ENCODE measurements at places on chromosomes 1 and 21. TPM values are rescaled to one million over a fixed set of nuclear protein-coding genes. Genes with fewer than 3 reads are reported as not detected.

Gene STIL
- 6.7 TPM for total RNA-seq

- DNase-seq = no peak
- H3K4me3 ChIP-seq = no peak overlapping the region
- H3K36me3 ChIP-seq = no peaks in the 10 kb centered on the region
- no peaks in the 10 kb centered on the region for H3K4me1 ChIP-seq
- H3K27me3 ChIP-seq = no peaks in the 10 kb centered on the region
Observed at GRCh38 chr1:245825128-245825901, 670.5 kb downstream of the KIF26B start.

GRCh38 chr1:12678350-12678749, 34.5 kb downstream of the AADACL4 start:
- H3K36me3 ChIP-seq = no peaks in the 10 kb centered on the region
- H3K27ac ChIP-seq = no peak overlapping the region
- peaks cover 8% of the 10 kb centered on the region for H3K27me3 ChIP-seq
- no peaks in the 10 kb centered on the region for H3K4me1 ChIP-seq
- DNase-seq = no peak
- H3K4me3 ChIP-seq = no peak overlapping the region

- H3K27me3 ChIP-seq = peaks cover 4% of the 10 kb centered on the region
- H3K27ac ChIP-seq = no peak overlapping the region
- H3K36me3 ChIP-seq = no peaks in the 10 kb centered on the region
- no peaks in the 10 kb centered on the region for H3K4me1 ChIP-seq
Observed at GRCh38 chr1:83692524-83693381, 306.2 kb downstream of the TTLL7 start.

DNA sequence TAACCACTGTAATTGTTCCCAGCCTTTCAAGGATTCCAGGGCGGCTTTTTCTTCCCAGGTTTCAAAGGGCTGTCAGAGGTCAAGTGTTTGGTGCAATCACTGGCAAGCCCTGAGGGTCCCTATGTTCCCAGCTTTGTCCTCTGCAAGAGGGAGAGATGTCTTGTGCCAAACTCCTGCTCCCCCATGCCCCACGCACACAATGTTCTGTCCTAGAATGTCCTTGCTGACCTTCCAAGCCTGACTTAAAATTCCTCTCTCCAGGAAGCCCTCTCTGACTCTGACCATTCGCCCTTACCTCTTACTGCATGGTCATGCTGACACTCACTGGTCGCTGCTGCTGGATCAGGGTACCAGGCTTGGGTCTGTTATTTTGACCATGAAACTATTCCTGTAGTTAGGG, 152.5 kb upstream of the KCND3 start:
- H3K4me3 ChIP-seq = no peak overlapping the region
- H3K27ac ChIP-seq = no peak overlapping the region
- no peaks in the 10 kb centered on the region for H3K36me3 ChIP-seq
- DNase-seq = no peak

Gene C1QA
- 28.5 TPM for total RNA-seq

Gene PTGFRN
- 39.6 TPM for total RNA-seq

GRCh38 chr1:10909697-10910680, 102.5 kb upstream of the TARDBP start:
- H3K27me3 ChIP-seq = peaks cover 5% of the 10 kb centered on the region
- H3K4me1 ChIP-seq = no peaks in the 10 kb centered on the region
- peak; percentile 78 for DNase-seq
- H3K36me3 ChIP-seq = no peaks in the 10 kb centered on the region

Gene CNKSR1
- 60.9 TPM for total RNA-seq

Gene CLCA1
- 1,013 TPM for total RNA-seq

- peak overlapping the region; percentile 43 for H3K27ac ChIP-seq
- H3K4me1 ChIP-seq = no peaks in the 10 kb centered on the region
- no peak for DNase-seq
- no peak overlapping the region for H3K4me3 ChIP-seq
Observed at GRCh38 chr1:55065648-55066047, 26.3 kb downstream of the PCSK9 start.

GRCh38 chr21:45941717-45942546, 39.6 kb upstream of the COL6A1 start:
- no peak for DNase-seq
- no peak overlapping the region for H3K27ac ChIP-seq
- H3K4me3 ChIP-seq = no peak overlapping the region
- H3K36me3 ChIP-seq = no peaks in the 10 kb centered on the region
- no peaks in the 10 kb centered on the region for H3K4me1 ChIP-seq

GRCh38 chr21:43789276-43790009, at the start of gene RRP1:
RRP1 (plus strand) TSS chr21:43789577; CDS start chr21:43789630, 53 bp downstream.
- no peaks in the 10 kb centered on the region for H3K36me3 ChIP-seq
- H3K27ac ChIP-seq = peak within 1 kb of the TSS; percentile 90
- peak; percentile 93 for DNase-seq
- peak within 1 kb of the TSS; percentile 70 for H3K4me3 ChIP-seq

Gene LHX8
- total RNA-seq = not detected

- DNase-seq = no peak
- H3K27ac ChIP-seq = peak overlapping the region; percentile 52
- peaks cover 50% of the 10 kb centered on the region for H3K27me3 ChIP-seq
- no peak overlapping the region for H3K4me3 ChIP-seq
Observed at GRCh38 chr1:21510885-21511578, 1.8 kb downstream of the ALPL start.

Gene NUCKS1
- total RNA-seq = 45.7 TPM

GRCh38 chr1:46368791-46369190, 25.3 kb upstream of the FAAH start:
- H3K4me3 ChIP-seq = no peak overlapping the region
- no peaks in the 10 kb centered on the region for H3K27me3 ChIP-seq

- no peak overlapping the region for H3K27ac ChIP-seq
- peaks cover 11% of the 10 kb centered on the region for H3K4me1 ChIP-seq
- H3K36me3 ChIP-seq = no peaks in the 10 kb centered on the region
- DNase-seq = no peak
- H3K4me3 ChIP-seq = no peak overlapping the region
Observed at GRCh38 chr1:85445906-85446305, 19.1 kb downstream of the DDAH1 start.

Gene PHC2
- total RNA-seq = 52.7 TPM

Gene ALX3
- total RNA-seq = not detected

DNA sequence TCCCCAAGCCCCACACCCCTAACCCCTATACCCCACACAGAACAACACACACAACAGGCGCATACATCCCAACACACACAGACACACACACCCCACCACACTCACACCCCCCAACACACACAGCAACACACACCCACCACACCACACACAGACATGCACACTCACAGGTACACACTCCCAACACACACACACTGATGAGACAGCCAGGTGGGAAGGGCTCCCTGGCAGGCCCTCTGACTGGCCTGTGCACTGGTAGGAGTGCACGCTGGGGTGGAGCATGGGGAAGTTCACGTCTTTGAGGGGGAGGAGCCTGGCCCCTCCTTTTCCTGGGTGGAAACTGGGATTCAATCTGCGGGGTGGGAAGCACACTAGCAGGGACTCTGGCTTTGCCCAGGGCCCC, 116.7 kb downstream of the RHOU start:
- no peaks in the 10 kb centered on the region for H3K27me3 ChIP-seq
- no peak overlapping the region for H3K4me3 ChIP-seq

Gene OR2G2
- not detected for total RNA-seq

DNA sequence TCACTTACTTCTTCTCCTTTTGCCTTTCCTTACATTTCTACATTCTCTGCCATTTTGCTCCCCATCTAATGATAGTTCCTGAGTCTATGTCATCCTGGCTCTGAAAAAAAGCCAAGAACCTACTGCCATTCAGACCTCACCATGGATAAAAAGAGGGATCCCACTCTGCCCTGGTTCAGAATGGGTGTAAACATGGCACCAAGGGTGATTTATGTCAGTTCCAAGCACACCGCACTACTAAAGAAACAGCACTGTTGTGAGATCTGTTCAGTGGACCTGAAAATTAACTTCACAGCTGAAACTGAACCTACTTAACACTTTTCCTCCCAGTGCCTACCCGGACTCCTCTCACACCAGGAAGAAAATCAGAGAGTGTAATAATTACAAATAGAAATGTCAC, 72.3 kb upstream of the NTPCR start:
- DNase-seq = no peak
- no peaks in the 10 kb centered on the region for H3K4me1 ChIP-seq
- no peaks in the 10 kb centered on the region for H3K36me3 ChIP-seq
- H3K27ac ChIP-seq = no peak overlapping the region

DNA sequence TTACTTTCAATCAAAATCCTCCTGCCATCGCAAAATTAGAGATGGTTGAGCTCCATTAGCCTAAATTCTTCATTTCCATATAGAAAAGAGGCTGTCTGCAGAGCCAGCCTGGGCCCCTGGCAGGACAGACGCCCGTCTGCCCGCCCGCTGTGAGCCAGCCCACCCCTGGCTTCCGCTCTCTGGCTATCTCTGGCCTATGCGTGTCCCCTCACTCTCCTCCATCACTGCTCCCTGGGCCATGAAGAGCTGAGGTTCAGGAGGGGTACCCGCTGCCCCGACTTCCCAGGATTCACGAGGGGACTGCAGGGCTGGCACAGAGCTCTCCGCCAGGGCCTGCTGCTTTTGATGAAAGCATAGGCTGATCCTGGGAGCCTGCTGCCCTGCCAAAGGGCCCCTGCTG, 117.6 kb downstream of the CASZ1 start:
- H3K4me3 ChIP-seq = no peak overlapping the region
- H3K27me3 ChIP-seq = no peaks in the 10 kb centered on the region
- DNase-seq = no peak
- peaks cover 93% of the 10 kb centered on the region for H3K4me1 ChIP-seq
- no peaks in the 10 kb centered on the region for H3K36me3 ChIP-seq

GRCh38 chr1:4172644-4173599, 272.9 kb upstream of the C1orf174 start:
- H3K36me3 ChIP-seq = no peaks in the 10 kb centered on the region
- no peak overlapping the region for H3K27ac ChIP-seq
- no peaks in the 10 kb centered on the region for H3K27me3 ChIP-seq
- DNase-seq = no peak

- H3K4me1 ChIP-seq = no peaks in the 10 kb centered on the region
- H3K4me3 ChIP-seq = no peak overlapping the region
- H3K27me3 ChIP-seq = peaks cover 21% of the 10 kb centered on the region
- no peak overlapping the region for H3K27ac ChIP-seq
- H3K36me3 ChIP-seq = no peaks in the 10 kb centered on the region
- no peak for DNase-seq
Observed at GRCh38 chr1:63198871-63199394, 123.4 kb upstream of the FOXD3 start.

DNA sequence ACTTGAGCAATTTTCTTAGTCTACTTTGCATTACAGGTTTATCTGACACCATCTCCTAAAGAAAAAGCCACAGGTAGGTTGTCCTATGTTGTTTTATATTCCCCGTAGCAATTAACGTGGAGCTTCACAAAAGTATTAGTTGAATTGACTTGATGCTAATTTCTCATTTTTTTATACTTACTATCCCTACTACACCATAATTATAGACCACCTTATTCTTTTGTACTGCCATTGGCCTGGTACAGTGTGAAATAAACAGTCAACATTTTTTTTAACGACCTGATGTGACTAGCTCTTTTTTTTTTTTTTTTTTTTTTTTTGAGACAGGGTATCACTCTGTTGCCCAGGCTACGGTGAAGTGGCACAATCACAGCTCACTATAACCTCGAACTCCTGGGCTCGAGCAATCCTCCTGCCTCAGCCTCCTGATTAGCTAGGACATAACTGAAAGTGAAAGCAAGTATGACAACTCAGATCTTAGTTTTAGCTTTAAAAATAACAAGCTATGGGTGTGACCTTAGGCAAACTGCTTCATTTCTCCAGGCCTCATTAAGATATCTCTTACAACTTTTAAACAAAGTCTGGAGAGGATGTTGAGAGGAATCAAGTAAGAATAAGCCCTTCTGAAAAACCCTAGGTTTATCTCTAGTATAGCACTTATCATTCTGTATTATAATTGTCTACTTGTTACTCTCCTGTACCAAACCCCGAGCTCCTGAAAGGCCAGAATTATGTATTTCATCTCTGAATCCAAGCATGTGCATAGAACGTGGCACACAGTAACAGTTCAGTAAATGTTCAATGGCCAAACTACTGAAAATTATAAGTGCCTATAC, 49.5 kb downstream of the LUZP1 start:
- H3K27me3 ChIP-seq = no peaks in the 10 kb centered on the region
- peak overlapping the region; percentile 56 for H3K27ac ChIP-seq
- H3K36me3 ChIP-seq = no peaks in the 10 kb centered on the region
- H3K4me3 ChIP-seq = no peak overlapping the region

GRCh38 chr1:223215026-223215425, 72.0 kb upstream of the TLR5 start:
- no peak overlapping the region for H3K27ac ChIP-seq
- no peaks in the 10 kb centered on the region for H3K27me3 ChIP-seq
- H3K4me3 ChIP-seq = no peak overlapping the region
- H3K4me1 ChIP-seq = no peaks in the 10 kb centered on the region
- H3K36me3 ChIP-seq = no peaks in the 10 kb centered on the region

- H3K4me3 ChIP-seq = no peak overlapping the region
- H3K36me3 ChIP-seq = no peaks in the 10 kb centered on the region
- no peak for DNase-seq
- no peaks in the 10 kb centered on the region for H3K27me3 ChIP-seq
- H3K4me1 ChIP-seq = no peaks in the 10 kb centered on the region
- no peak overlapping the region for H3K27ac ChIP-seq
Observed at GRCh38 chr1:53391982-53392381, 64.1 kb upstream of the LRP8 start.

DNA sequence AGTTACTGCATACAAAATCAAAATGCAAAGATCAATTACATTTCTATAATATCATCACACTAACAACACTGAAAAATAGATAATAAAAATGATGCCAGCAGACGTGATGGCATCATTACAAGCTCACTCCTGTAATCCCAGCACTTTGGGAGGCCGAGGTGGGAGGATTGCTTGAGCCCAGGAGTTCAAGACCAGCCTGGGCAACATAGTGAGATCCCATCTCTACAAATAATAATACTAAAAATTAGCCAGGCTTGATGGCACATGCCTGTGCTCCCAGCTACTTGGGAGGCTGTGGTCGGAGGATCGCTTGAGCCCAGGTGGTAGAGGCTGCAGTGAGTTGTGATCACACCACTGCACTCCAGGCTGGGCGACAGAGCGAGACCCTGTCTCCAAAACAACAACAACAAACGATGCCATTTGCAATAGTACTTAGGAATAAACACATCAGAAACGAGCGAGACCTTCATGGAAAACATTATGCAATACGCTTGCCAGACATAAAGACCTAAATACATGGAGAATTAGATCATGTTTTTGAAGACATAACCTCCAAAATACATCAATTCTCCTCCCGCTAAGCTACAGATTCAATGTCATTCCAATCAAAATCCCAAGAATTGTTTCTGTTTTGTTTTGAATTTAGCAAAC, 86.6 kb upstream of the ERRFI1 start:
- H3K36me3 ChIP-seq = no peaks in the 10 kb centered on the region
- H3K27me3 ChIP-seq = no peaks in the 10 kb centered on the region
- DNase-seq = no peak
- peaks cover 16% of the 10 kb centered on the region for H3K4me1 ChIP-seq

DNA sequence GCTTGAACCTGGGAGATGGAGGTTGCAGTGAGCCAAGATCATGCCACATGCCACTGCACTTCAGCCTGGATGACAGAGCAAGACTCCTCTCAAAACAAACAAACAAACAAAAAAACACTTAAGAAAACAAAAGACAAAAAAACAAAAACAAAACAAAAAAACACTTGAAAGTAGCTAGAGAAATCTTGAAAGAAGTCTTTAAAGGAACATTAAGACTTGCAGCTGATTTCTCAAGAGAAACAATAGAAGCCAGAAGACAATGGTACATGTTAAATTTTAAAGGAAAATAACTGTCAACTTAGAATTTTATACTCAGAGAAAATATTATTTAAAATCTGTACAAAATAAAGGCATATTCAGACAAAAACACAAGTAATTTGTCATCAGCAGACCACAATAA, 71.3 kb downstream of the HLX start:
- H3K36me3 ChIP-seq = no peaks in the 10 kb centered on the region
- no peaks in the 10 kb centered on the region for H3K27me3 ChIP-seq
- DNase-seq = no peak
- no peak overlapping the region for H3K27ac ChIP-seq

Gene CFAP410
- total RNA-seq = 17.2 TPM

Gene CELA2A
- not detected for total RNA-seq

Data from transverse colon (tissue), 4 donors.